ENCODE measurements at places on chromosomes 13 and 19.
A peak's percentile ranks its signal among the peaks of the same experiment; 100 is the strongest.

- DNase-seq = peak; percentile 40
These were observed 3.2 kb downstream of the CCNP start for GRCh38 chr19:40223135-40223822.

GRCh38 chr19:10688545-10689280 lies 12.5 kb upstream of the QTRT1 start:
- DNase-seq = no peak

DNA sequence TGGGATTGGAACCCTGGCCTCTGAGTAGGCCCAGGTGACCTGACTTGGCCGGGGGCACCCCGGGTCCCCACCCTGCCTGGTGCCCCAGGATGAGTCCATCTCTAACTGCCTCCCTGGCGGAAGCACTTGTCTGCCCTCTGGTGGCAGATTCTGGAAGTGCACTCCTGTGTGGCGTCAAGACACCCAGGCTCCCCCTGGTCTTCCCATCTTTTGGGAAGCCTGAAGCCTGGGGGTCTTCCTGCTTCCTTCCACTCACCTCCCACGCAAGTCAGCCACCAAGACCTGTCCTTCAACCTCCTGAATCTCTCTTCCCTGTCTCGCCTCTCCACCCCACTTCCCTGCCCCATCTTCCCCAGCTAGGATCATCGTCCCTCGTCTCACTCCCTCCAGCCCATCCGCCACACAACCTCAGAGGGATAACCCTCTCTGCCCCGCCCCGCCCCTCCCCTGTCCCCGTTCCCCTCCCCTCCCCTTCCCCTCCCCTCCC lies 7.4 kb downstream of the RABAC1 start:
- DNase-seq = peak; percentile 86

GRCh38 chr13:107545946-107546502 lies 669.3 kb downstream of the LIG4 start:
- no peak for DNase-seq

DNA sequence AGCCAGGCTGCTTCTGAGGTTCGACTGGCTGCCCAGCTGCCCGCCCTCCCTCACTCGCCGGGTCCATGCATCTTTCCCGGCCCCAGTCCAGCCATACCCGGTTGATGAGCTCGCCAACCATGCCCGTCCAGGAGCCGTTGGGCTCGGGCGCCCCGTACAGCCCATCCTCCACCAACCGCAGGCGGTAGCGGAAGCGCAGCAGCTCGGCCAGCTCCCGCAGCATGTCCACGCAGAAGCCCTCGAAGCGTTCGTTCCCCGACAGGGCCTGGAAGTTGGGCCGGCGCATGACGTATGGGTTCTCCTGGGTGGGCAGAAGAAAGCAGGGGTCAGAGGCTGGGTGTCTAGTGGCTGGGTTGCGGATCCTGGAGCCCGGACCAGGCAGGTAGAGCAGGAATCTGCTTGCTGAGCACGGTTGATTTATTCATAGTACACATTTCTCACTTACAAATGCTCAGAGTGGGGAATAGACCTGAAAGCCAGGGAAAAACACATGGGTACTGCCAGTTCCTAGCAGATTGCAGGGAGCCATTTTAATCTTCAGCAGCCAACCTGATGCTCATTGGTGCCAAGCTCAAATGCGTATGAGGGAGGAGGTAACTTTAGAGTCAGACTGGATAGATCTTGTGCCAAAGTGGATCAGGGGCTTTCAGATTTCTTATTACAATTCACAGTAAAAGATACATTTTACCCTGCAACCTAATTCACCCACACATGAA lies 27.4 kb downstream of the GRIK5 start:
- DNase-seq = no peak

DNA sequence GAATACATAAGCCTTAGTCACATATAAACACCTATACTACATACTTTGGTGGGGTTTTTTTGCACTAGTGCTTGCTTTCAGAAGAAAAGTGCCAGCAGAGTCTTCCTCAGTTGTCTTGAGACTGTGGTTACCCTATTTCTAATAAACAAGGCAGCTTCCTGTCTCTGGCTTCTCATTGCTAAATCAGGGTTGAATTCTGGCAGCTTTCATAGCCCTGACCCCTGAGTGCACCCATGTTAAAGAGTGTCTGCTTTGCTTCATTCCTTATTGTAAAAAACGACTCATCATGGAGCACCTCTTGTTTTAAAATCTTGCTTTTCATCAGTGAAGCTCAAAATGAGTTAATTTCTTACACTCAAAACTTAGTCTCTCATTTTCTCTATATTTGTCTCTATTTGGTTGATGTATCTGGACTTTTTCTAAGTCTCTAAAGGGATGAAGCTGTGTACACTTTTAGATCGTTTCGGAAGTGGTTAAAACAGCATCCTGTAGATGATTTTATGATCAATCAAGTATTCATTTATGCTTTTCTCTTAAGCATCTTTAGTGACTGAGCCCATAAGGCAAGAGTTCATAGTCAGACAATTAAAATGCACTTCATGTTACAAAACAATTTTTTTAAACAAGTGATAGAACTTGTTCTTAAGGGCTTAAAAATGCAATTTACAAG lies 72.1 kb downstream of the KLF12 start:
- DNase-seq = no peak
